ENCODE measurements at places on chromosomes 4 and X.

GRCh38 chr4:139018501-139018900 lies 2.9 kb downstream of the NOCT start:
- DNase-seq, result no peak

DNA sequence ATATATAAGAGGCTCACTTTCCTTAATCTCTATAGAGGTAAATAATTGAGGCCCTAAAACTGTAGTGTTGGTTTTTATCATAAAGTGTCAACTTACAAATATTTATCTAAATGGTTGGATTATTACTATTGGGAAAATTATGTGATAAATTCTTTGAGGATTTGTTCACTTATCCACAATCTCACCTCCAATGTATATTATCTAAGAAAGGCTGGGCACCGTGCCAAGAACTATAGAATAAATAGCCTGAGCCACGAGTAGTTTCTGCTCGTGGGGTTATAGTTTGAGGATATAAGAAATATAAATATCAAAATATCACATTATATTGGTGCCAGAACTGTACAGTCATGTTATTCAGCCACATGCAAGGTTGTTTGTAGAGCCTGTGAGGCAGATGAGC lies 177.9 kb downstream of the VEGFC start:
- DNase-seq, result no peak

DNA sequence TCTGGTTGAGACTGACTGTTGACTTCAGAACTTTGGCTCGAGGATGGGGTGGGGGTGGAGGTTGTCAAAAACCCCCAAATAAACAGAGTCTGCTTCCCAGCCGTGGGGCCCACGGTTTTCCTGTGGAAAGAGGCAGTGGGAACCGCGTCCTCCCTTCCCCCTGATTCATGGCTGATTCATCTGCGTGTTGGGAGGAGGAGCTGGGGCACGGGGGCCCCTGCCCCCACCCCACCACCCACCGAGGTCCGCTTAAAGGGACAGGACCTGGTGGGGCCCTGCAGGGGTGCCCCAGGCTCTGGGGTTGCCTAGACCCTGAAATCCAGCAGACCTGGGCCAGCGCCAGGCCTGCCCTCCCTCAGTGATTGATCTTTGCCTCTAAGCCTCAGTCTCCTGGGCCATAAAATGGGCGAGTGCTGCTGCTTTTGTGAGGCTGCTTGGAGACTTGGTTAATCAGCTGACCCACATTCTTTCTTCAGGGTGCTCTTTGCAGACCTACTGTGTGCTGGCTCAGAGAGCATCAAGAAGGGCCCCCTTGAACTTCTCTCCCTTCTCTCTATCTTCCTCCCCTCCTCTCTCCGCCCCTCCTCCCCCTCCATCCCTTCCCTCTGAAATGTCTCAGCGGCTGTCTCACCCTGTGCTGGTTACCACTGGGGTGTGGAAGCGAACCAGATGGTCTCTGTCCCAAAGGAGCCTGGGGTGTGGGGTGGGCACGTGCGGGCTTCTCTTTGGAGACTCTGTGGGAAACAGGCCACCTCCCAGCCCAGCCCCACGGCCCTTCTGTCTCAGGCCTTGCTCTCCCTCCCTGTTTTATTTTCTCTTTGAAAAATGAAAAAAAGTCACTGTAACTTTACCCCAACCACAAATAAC lies 9.1 kb downstream of the HTRA3 start:
- no peak for DNase-seq

DNA sequence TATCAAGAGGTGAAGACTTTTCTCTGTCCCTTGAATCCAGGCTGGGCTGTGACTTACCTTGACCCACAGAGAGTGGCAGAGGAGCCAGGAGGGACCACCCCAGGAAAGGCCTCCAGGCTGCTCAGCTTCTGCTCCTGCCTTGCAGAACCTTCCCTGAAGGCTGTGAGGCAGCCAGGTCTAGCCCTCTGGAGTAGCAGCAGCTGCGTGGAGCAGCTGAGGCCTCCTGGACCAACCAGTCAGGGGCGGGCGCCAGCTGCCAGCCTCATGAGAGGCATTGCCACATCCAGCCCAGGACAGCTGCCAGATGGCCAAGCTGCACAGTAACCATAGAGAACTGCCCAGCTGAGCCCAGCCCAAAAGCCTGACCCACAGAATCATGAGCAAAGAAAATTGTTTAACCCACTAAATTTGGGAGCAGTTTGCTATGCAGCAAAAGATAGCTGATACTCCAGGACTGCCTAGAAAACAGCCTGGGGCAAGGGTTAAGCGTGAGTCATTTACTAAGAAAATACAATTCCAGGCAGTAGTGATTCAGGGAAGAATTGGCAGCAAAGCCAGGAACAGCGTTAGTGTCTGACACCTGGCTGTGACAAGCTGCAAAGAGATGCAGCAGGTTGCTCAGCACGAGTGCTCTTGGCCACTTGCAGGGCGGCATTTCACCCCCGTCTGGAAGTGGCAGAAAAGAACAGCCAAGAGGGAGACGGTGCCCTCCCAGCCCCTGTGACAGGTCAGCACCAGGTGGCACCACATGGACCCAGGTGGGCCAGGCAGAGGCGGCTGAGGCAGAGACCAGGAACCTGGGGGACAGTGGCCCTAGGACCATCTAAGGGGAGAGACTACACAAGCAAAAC lies 14.7 kb upstream of the PDE6B start:
- DNase-seq, result no peak

GRCh38 chr4:141174457-141174856 lies 41.2 kb upstream of the RNF150 start:
- no peak for DNase-seq

DNA sequence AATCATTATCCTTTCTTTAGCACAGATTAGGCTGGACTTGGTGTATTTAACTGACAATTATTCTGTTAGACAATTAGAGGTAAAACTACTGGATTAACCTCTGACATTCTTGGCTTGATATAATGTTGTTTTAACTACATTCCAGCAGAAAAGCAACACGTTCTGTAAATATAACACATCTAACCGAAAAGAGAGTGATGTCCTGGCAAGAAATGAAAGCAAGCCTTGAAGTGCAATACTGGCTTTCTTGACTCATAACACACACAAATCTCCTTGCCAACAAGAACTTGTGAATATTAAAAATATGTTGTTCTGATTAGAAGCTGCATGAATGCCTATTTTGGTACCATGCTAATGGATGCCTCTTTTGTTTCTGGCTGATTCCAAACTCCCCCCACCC lies 76.4 kb downstream of the EFHC2 start:
- DNase-seq, result no peak

- DNase-seq, result no peak
These were observed 163.1 kb downstream of the PALLD start for GRCh38 chr4:168659741-168660465.

DNA sequence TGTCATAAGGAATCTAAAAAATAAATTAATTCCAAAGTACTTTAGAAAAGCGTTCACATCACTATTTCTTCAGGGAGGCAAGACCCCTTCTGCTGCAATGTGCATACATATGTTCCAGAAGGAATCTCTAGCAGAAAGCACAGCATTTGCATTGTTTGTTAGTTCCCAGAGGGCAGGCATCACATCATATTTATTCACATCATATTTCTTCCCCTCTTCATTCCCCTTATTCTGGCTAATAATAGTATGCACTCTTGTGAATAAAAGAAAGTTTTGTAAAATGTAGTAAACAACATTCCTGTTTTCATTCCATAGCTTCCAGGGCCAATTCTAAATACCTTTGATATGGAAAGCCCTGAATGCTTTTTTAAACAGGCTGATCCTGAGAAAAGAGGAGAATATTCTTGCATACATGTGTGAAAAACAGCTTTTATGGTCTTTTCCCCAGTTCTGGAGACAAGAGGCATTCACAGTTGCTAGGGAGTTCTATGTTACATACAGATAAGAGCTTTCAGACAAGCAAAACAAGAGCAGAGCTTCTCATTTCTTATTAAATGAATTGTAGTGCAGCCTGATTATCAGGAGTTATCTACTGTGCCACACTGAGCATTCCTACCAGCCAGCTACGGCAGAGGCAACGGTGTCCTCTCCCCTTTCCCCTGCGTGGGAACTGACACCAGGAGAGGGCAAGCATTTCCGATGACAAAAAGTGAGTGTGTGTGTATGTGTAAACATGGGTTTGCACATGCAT lies 15.2 kb downstream of the GATB start:
- no peak for DNase-seq

- no peak for DNase-seq
These were observed 226.7 kb downstream of the ARHGAP10 start for GRCh38 chr4:147958489-147959065.

DNA sequence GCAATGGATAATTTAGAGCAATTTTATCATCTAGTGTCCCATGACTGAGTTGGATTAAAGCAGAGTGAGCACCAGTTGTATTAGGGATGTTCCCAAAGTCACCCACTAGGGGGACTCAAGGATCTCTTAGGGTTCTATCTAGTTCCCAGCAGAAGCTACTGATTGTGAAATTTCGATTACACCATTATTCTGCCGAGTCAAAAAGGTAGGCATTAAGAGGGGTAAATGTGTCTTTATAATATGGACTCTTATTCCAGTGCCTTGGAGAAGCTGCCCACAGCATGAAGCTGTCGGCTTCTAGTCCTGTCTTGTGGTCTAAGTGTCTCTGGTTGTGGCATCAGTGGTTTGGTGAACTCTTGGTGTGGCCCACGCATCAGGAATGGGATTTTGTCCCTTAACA lies 53.3 kb downstream of the RGS12 start:
- no peak for DNase-seq

DNA sequence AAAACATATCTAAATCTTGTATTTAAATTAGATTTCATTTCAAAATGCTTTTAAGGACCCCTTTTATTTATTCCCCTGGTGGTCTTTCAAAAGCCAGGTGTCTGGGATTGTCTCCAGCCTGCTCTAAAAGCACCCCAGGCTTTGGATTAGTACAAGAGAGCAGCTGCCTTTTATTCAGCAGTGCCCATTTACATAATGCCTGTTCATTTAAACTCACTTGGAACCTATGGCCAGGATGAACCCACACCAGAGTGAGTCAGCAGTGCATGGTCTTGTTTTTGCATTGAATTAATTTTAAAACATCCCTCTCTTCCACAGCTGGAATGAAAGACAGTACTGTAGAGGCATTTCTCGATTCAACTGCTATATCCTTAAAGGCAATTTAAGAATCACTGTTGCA lies 64.1 kb upstream of the TENM3 start:
- DNase-seq, result no peak

GRCh38 chr4:166172619-166173018 lies 299.6 kb downstream of the TLL1 start:
- no peak for DNase-seq

DNA sequence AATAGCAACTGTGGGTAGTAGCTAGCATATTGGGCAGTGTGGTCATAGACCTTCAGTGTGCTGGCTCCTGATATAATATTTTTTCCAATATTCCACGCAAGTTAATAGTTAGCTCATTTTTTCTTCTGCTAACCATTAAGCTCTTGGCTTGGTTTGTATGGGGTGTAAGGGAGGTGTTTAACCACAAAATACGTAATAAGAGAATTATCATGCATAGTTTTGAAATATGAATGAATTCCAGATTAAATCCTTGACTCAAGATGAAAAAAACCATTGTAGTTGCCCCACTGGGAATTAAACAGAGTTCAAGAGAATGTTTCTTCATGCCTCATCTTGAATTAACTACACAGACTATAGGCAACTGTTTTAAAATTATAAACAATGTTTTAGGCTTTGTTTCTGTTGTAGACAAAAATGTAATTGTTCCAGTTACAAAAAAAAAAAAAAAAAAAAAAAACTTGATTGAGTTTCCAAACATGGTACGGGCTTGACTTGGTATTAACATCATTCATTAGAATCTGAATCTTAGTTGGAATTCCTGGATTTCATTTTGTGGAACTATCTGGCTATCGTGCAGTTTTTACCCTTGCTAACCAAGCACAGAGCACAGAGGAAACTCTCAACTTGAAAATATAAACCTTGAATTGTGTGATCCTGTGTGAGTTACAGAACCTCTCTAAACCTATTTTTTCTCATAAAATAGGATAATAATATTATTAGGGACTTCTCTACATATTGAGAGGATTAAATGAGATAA lies 28.4 kb downstream of the CXCL1 start:
- DNase-seq, result no peak

DNA sequence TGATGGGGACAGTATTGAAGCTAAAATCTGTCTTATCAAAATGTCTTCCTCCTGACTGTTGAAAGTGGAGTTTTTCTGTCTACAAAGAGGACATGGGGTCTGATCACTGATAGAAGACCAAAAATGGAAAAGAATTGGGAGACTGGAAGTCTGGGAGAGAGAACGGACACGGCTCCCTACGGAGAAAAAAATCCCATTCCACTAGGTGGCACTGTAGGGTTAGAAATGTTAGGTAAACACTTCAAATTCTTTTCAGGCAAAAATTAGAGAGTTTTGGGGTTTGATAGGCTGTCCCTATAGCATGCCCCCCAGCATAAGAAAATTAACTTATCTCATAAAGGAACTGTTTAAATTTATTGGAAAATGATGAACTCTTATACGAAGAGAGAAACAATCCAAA lies 200.5 kb downstream of the FAM133A start:
- DNase-seq, result no peak

GRCh38 chrX:38275615-38276014 lies 51.7 kb downstream of the RPGR start:
- no peak for DNase-seq

GRCh38 chrX:71671043-71671780 lies 3.9 kb downstream of the LOC101059915 start:
- no peak for DNase-seq

- DNase-seq, result no peak
These were observed 113.9 kb downstream of the RTL3 start for GRCh38 chrX:78545233-78545632.

DNA sequence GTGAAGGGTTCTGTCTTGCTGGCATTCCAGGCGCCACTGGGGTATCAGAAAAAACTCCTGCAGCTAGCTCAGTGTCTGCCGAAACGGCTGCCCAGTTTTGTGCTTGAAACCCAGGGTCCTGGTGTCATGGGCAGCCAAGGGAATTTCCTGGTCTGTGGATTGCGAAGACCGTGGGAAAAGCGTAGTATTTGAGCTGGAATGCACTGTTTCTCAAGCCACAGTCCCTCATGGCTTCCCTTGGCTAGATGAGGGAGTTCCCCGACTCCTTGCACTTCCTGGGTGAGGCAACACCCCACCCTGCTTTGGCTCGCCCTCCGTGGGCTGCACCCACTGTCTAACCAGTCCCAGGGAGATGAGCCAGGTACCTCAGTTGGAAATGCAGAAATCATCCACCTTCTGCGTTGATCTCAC lies 40.1 kb downstream of the NOP14 start:
- DNase-seq, result no peak

DNA sequence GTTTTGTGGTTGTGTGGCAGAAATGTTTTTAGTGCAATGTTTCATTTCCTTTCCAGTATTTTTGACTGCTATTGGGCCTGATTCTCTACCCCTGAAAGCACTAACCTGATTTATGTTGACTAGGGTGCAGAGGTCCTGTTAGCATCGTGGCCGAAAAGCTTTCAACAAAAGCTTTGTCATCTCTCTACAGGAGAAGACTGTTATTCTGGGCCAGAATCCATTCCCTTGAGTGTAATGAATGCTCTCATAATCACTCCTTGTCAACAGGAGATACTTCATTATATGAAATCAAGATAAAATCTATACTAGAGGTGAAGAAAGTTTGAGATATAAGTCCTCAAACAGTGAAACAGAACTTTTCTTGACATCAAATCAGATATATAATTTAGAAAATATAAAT lies 195.5 kb downstream of the ZNF330 start:
- no peak for DNase-seq

- no peak for DNase-seq
These were observed 83.9 kb downstream of the ARHGAP10 start for GRCh38 chr4:147815741-147816140.

All from cerebellar nuclear complex (tissue), 1 donor.